H4 (cell line): ENCODE measurements at places on chromosomes 16 and 17. TPM values are rescaled to one million over a fixed set of nuclear protein-coding genes. Genes with fewer than 3 reads are reported as not detected.

The PLD6 gene
- 1.5 and 1.6 TPM in 2 replicates for total RNA-seq

The TEX19 gene
- total RNA-seq = 0.68 and 0.72 TPM in 2 replicates

The GGT6 gene
- not detected in 2 replicates for total RNA-seq

The DRC3 gene
- 1.4 TPM in 1 of 2 replicates, not detected in the other for total RNA-seq

The HSD17B2 gene
- 1.0 and 1.1 TPM in 2 replicates for total RNA-seq

The XAF1 gene
- total RNA-seq = 33.0 and 44.8 TPM in 2 replicates

The OTOP3 gene
- not detected in 2 replicates for total RNA-seq

The G6PC1 gene
- total RNA-seq = not detected in 2 replicates

The NUP88 gene
- total RNA-seq = 90.5 and 127 TPM in 2 replicates

The DYNLRB2 gene
- 0.97 TPM in 1 of 2 replicates, not detected in the other for total RNA-seq

The SPHK1 gene
- total RNA-seq = 7.8 and 9.2 TPM in 2 replicates

The HOXB9 gene
- 23.1 and 26.1 TPM in 2 replicates for total RNA-seq

The PRKCB gene
- total RNA-seq = under 0.01 TPM in 1 of 2 replicates, not detected in the other
